ENCODE measurements at places on chromosomes 1 and 21.
A peak's percentile ranks its signal among the peaks of the same experiment; 100 is the strongest.

DNA sequence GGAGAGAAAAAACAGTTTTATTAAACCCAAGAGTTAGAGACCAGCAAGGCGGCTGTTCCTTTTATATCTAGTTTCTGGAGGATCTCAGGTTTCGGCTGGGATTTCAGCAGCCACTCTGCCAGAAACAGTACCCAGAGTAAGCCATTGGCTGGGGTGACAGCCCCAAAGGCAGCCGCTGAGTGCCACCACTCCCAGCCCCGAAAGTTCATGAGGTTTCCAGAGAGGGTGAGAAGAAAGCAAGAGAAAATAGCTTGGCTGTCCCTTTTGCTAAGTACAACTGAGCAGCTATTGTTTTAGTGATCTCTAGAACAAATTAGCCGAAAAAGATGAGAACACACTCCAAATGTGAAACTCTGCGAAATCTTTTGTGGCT, 1.2 kb downstream of the SH3BGR start:
- H3K4me1 ChIP-seq: no peaks in the 10 kb centered on the region
- no peak overlapping the region for H3K4me3 ChIP-seq
- no peak overlapping the region for H3K27ac ChIP-seq
- no peak for DNase-seq

GRCh38 chr1:209012443-209013196, 570.9 kb upstream of the CAMK1G start:
- peaks cover 4% of the 10 kb centered on the region for H3K27me3 ChIP-seq
- H3K36me3 ChIP-seq: no peaks in the 10 kb centered on the region
- H3K4me3 ChIP-seq: no peak overlapping the region
- H3K27ac ChIP-seq: no peak overlapping the region

DNA sequence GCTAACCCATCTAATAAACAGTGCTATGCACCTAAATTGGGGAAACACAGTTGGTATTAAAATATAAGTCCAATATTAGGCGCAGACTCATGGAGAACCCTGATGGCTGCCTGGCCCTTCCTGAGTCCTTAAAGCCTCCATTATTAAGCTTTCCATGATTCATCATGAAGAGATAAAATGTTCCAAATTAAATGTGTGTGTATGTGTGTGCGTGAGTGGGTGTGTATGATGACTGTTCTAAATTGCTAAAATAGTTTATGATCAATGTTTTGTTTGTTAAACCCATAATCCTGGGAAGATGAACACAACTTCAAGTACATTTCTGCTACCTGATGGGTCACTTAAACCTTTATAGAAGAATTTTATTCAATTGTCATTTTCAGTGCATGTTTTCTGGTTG, 6.3 kb upstream of the RBBP5 start:
- H3K27me3 ChIP-seq: no peaks in the 10 kb centered on the region
- H3K4me3 ChIP-seq: no peak overlapping the region
- no peak overlapping the region for H3K27ac ChIP-seq
- peaks cover 3% of the 10 kb centered on the region for H3K4me1 ChIP-seq
- DNase-seq: no peak

- H3K27me3 ChIP-seq: peaks cover 2% of the 10 kb centered on the region
- no peak for DNase-seq
- no peak overlapping the region for H3K4me3 ChIP-seq
- H3K4me1 ChIP-seq: no peaks in the 10 kb centered on the region
- H3K36me3 ChIP-seq: peaks cover 3% of the 10 kb centered on the region
Observed at GRCh38 chr1:52288286-52288685, 77.7 kb downstream of the CC2D1B start.

GRCh38 chr21:42311816-42312625, 3.2 kb downstream of the TFF3 start:
- H3K27me3 ChIP-seq: peaks cover 8% of the 10 kb centered on the region
- H3K36me3 ChIP-seq: no peaks in the 10 kb centered on the region
- H3K4me1 ChIP-seq: no peaks in the 10 kb centered on the region
- DNase-seq: no peak
- H3K4me3 ChIP-seq: no peak overlapping the region

- no peak overlapping the region for H3K27ac ChIP-seq
- H3K4me1 ChIP-seq: no peaks in the 10 kb centered on the region
- no peak overlapping the region for H3K4me3 ChIP-seq
- no peaks in the 10 kb centered on the region for H3K36me3 ChIP-seq
Observed at GRCh38 chr1:30253361-30253760, 470.0 kb downstream of the MATN1 start.

DNA sequence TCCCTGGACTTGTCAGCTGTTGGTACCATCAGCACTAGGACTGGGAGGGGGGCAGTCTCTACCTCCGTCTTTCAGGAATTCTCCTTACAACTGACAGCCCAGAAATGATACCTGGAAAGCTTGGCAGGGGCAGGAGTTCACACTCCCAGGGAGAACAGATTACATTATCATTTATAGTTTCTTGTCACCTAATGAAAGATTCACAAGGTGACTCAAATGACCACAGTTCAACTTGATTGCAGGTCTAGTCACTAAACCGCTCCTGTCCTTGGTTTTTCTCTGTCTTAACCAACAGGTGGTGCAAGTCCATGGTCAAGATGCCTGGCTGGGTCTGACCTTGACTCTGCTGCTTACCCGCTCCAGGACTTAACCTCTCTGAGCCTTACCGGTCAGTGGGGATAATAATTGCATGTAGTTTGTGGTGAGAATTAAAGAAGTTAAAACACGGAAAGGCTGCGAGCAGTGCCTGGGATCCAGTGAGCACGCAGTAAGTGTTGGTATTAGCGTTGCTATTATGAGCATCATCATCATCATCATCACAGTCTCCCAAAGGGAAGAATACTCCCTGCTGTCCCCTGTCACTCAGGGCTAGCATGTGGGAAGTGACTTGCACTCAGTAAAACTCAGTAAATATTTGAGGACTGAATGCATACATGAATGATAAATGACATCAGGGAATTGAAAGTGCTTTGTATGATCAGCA, 125.3 kb upstream of the CD34 start:
- no peak for DNase-seq
- H3K36me3 ChIP-seq: no peaks in the 10 kb centered on the region
- H3K4me3 ChIP-seq: no peak overlapping the region
- H3K4me1 ChIP-seq: no peaks in the 10 kb centered on the region
- H3K27me3 ChIP-seq: peaks cover 13% of the 10 kb centered on the region

DNA sequence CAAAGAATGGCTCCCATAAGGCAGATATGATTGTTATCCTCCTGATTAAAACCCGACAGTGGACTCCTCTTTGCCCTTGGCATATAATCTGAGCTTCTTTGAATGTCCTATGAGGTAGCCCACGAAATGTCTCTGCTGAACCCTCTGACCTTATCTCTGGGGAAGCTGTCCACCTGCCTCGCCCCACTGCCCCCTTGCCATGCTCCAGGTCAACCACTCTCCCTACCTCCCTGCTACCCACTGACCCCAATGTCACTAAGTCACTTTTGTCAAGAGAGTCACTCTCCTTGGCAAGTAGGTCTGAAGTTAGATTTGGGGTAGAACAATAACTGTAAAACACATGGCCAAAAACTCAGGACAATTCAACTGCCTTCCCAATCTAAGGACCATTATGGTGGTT, 54.5 kb downstream of the UTP25 start:
- no peak for DNase-seq
- H3K4me3 ChIP-seq: no peak overlapping the region
- H3K27ac ChIP-seq: no peak overlapping the region
- H3K36me3 ChIP-seq: no peaks in the 10 kb centered on the region
- no peaks in the 10 kb centered on the region for H3K4me1 ChIP-seq
- H3K27me3 ChIP-seq: peaks cover 19% of the 10 kb centered on the region

- peaks cover 37% of the 10 kb centered on the region for H3K4me1 ChIP-seq
- H3K27ac ChIP-seq: no peak overlapping the region
- H3K36me3 ChIP-seq: peaks cover 10% of the 10 kb centered on the region
- no peak for DNase-seq
Observed at GRCh38 chr1:45337630-45338325, 2.2 kb upstream of the TOE1 start.

DNA sequence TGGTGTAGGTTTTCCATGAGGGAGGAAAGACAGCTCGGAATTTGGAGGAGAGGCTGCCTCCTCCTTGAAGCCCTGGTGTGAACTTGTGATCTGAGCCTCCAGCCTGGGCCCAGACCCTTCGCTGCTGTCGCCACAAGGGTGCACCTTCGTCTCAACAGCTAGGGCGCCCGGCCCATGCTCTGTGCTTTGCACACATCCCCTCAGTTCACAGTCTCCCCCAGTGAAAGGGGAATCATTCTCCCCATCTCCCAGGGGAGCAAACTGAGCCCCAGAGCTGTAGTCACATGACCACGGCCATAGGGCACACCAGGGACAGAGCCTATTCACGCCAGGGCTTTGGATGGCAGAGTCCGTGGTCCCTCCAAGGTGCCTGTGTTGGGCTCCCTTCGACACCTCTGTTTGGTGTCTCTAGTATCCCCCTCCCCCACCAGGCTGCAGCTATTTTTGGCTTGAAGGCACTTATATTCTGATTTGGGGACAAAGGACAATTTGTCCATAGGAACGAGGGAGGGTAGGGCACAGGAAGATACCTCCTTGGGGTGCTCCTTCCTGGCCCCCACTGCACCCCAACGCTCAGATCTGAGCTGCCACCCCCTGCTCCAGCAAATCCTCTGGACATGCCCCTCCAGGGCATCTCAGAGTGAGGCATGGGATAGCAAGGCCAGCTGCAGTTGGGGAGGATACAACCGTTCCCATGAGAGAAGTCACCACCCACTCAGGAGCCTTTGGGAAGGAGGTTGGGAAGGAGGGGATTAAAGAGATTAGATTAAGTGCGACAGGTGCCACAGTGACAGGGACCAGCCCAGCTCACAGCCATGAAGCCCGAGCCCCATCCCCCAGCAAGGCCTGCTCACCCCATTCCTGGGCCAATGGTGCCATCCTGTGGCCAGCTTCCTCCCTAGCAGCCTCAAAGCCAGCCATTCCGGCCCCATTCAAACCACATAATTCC, 15.7 kb downstream of the MATN1 start:
- H3K4me1 ChIP-seq: peaks cover 3% of the 10 kb centered on the region
- no peak overlapping the region for H3K27ac ChIP-seq
- no peaks in the 10 kb centered on the region for H3K36me3 ChIP-seq
- DNase-seq: peak; percentile 56

- H3K4me3 ChIP-seq: no peak overlapping the region
- peaks cover 13% of the 10 kb centered on the region for H3K27me3 ChIP-seq
- H3K4me1 ChIP-seq: no peaks in the 10 kb centered on the region
Observed at GRCh38 chr1:17883136-17883535, 128.0 kb downstream of the ACTL8 start.

DNA sequence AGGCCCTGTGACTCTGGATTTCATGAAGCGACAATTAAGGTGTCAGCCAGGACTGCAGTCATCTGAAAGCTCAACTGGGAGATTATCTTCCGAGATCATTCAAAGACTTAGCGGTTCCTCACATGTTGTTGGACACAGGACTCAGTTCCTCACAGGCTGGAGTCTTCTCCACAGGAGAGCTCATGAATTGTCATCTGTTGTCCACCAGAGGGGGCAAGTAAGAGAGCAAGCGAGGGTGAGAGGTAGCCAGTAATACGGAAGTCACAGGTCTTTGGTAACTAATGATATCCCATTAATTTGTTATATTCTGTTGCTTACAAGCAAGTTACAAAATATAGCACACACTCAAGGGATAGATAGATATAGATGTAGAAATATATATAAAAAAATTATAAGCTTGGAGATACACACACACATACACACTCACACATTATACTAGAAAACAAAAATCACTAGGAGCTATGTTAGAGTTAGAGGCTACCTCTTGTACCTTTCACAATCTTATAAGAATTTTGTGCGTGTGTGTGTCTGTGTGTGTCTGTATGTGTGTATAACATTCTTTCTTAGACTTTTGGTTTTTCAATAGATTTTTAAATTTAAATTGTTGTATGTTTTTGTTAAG, 1695.3 kb downstream of the BRINP3 start:
- no peaks in the 10 kb centered on the region for H3K27me3 ChIP-seq
- H3K4me1 ChIP-seq: no peaks in the 10 kb centered on the region
- H3K36me3 ChIP-seq: no peaks in the 10 kb centered on the region
- H3K4me3 ChIP-seq: no peak overlapping the region
- H3K27ac ChIP-seq: no peak overlapping the region
- DNase-seq: no peak

DNA sequence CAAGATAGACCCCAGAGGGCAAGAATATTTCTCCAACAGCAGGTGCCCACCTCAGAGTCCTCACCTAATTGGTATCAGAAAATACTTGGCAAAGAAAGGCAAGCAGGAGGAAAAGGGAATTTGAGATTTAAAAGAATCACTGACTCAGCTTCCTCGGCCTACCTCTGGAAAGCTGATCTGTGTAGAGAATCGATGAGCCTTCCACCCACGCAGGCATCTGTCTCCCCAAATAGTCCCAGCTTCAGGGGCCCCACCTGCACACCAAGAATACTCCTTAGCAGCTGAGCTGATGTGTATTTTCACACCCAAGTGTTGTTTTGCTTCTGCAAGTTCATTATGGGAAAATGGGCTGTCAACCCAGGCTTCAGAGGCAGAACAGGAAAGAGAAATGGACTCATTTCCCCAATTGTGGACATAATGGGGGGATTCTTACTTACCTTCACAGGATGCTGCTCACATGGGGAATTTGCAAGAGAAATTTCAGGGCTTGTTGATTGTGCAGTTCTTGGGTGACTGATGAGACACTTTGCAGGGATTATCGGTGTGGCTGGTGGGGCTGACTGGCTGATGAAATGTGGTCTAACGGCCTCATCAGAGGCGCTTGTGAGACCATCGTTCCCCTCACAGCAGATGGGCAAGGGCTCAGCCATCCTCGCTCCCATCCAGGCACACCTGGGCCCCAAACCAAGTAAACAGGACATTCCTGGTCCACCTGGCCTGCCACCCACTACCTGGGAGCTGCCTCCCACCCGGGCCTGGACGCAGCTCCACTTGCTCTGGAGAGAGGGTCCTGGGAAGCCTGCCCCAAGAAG, 436.3 kb downstream of the PTPRU start:
- DNase-seq: no peak
- no peak overlapping the region for H3K4me3 ChIP-seq
- peaks cover 7% of the 10 kb centered on the region for H3K27me3 ChIP-seq
- no peaks in the 10 kb centered on the region for H3K36me3 ChIP-seq
- no peak overlapping the region for H3K27ac ChIP-seq

DNA sequence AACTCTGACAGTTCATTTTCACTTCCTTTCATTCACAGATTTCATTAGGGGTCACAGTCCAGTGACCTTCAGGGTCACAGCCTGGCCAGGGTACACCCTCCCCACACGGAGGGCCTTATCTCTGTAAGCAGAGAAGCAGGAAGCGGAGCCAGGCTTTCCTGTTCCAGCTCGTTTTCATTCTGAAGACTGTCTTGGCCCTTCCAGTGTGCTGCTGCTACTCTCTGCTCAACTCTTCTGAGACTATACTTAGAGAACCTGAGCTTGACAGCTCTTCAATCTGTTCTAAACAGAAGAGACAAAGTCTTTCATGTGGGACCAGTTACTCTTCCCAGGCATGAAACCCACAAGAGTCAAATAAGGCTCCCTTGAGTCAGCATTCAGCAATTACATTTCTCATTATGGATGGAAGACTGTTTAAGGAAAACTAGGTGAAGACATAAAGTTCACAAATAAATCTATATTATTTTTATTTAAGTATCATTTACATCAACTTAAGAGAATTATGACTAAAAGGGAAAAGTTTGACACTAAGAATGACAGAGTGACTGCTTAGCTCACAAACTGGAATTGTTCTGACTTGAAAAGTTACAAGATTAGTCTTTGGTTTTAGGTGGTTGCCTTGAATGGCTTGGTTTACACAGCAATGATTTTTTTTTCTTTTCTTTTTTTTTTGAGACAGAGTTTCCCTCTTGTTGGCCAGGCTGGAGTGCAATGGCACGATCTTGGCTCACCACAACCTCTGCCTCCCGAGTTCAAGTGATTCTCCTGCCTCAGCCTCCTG, 4.8 kb upstream of the TDRD10 start:
- H3K27ac ChIP-seq: peak overlapping the region; percentile 58
- H3K4me3 ChIP-seq: peak overlapping the region; percentile 58
- H3K27me3 ChIP-seq: peaks cover 7% of the 10 kb centered on the region
- peak; percentile 9 for DNase-seq

GRCh38 chr1:190942475-190942874, 464.8 kb upstream of the BRINP3 start:
- H3K36me3 ChIP-seq: no peaks in the 10 kb centered on the region
- no peaks in the 10 kb centered on the region for H3K4me1 ChIP-seq
- no peak overlapping the region for H3K4me3 ChIP-seq
- DNase-seq: no peak
